ENCODE measurements at places on chromosomes 6 and 20. TPM values are rescaled to one million over a fixed set of nuclear protein-coding genes. Genes with fewer than 3 reads are reported as not detected.

The NOX3 gene
- not detected for total RNA-seq

The SMIM26 gene
- total RNA-seq: 113 TPM

The STMND1 gene
- not detected for total RNA-seq

The PTK7 gene
- 43.8 TPM for total RNA-seq

Measured in thyroid gland (tissue), 4 donors.